ENCODE measurements at places on chromosomes 5 and 9.

DNA sequence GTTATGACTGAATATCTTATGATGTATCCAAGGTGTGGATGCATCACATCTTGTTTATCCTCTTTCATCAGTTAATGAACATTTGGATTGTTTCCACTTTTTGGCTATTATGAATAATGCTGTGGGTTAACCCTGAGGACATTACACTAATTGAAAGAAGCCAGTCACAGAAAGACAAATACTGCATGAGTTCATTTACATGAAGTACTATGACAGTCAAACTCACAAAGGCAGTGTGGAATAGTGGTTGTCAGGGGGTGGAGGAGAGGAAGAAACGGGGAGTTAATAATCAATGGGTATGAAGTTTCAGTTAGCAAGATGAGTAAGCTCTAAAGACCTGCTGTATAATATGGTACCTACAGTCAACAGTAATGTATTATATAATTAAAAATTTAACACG is 409.4 kb upstream of the CTNND2 start:
- DNase-seq = no peak

DNA sequence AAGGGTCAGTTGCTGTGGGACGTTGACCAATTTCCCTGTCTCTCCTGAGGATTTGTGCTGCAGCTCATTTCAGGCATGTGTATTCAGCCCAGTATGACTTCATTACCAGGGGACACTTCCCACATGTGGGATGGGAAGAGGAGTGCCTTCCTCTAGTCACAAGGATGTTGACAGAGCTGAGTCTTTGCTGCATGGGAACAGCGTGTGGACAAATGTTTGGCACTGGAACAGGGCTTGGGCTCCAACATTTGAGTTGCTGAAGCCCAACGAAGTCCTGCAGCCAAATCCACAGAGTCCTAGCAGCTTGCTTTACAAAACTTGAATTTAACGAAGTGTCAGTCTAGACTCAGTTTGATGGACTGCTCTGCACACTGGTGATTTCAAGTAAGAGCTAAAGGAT is 283.2 kb downstream of the SH3GL2 start:
- DNase-seq = no peak

DNA sequence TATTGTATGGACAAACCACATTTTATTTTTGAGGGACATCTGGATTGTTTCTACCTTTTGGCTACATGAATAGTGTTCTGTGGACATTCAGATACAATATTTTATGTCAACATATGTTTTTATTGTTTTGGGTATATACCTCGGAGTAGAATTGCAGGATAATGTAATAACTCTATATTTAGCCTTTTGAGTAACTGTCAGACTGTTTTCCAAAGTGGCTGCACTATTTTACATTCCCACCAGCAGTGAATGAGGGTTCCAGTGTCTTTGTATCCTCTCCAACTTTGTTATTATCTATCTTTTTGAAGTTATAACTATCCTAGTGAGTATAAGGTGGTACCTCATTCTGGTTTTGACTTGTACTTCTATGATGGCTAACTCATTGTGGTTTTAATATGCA is 11.0 kb downstream of the NDUFS4 start:
- DNase-seq = no peak

GRCh38 chr9:116506685-116507084 is 180.4 kb upstream of the TRIM32 start:
- no peak for DNase-seq

DNA sequence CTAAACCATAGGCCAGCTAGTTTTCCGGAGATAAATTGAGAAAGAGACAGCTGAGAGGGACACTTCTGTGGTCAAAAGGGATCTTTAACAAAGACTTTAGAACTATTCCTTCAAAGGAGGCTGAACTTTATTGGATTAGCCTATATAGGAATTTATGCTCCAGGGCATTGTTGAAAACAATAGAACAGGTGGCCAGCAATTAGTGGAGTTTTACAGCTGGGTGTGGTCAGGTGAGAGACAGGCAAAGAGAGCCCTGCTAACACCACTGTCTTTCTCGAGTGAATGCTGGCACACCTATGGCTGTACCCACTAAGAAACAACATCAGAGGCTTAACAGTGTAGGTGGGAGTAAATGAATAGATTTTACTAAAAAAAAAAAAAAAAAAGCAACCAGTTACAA is 16.7 kb upstream of the TLR4 start:
- DNase-seq = no peak

DNA sequence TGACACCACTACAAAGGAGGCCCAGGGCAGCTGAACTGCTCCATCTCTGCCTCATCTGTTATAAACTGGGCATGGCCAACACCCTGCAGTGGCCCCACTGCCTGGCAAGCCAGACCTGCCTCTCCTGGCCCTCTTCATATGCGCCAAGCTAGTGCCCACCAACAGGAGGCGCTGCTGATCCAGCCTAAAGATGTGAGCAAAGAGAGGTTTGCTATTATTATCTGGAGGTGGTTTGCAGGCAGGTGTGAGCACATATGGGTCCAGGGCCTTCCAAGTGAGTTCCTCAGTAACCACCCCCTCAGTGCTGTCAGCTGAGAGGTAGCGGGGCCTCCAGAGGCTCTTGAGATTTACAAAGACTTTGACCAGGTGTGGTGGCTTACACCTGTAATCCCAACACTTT is 232.2 kb downstream of the SYK start:
- DNase-seq = no peak

GRCh38 chr5:177609076-177610059 is 9.4 kb downstream of the B4GALT7 start:
- DNase-seq = no peak

DNA sequence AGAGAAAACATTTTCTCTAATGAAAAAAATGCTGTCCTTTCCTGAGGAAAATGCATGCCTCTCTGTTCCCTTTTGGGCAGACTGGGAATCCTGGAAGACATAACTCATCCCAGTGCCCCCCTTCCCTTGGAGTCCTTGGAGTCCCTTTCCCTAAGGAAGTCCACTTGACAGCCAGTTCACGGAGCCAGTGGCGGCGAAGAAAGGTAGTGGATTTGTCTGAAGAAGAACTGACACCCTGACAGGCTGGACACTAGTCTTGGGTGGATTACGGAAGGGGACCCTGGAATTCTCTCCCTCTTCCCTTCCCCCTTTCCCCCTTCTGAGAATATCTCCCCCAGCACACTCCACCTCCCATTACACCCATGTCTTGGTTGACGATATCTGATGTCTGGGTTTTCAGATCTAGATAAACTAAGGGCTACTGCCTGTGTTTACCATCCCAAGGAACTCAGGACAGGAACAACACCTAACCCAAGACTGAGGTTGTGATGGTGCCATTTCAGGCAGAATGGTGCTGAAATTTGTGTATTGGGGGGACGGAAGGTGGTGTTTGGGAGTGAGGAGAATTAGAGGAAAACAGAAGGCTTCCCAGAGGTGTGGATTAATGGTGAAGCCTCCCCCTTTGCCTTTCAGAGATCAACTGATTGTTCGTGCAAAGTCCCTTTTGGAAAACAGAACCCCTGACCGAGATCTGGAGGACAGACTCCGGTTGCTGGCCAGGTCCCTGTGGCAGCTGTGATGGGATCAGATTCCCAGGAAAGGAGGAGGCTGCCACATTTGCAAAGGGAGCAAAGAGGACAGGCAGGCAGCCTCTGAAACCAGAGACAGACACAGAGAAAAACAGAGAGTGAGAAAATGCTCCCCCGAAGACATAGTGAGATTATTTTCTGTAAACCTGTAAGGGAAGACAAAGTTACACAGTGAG is 704 bp downstream of the SPARC start:
- DNase-seq = no peak

GRCh38 chr5:121982893-121983285 is 21.1 kb downstream of the SRFBP1 start:
- DNase-seq = no peak

GRCh38 chr9:121690766-121691165 is 39.3 kb downstream of the DAB2IP start:
- DNase-seq = no peak

DNA sequence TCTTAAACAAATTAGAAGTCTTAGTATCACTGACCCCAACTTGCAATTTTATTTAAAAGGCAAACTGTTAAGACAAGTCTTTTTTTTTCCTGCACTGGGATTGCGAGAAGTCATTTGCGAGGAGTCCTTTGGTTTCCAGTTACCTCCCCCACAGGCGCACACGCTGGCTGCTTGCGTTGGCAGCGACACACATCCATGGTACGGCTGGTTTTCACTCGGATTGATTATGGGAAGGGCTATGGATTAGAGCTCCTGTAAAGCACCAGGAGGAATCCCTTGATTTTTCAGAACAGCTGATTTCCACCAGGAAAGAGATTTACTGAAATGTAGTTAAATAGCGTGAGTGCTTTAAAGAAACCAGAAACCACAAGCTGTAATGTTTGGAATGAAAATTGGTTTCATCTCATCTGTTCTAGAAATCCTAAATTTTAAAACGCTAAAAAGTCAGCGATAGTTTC is 737 bp downstream of the SLC1A3 start:
- no peak for DNase-seq

GRCh38 chr5:135208903-135209721 is 175.1 kb upstream of the PITX1 start:
- no peak for DNase-seq

- no peak for DNase-seq
Measured at GRCh38 chr5:59178482-59178881, 595.6 kb downstream of the RAB3C start.

DNA sequence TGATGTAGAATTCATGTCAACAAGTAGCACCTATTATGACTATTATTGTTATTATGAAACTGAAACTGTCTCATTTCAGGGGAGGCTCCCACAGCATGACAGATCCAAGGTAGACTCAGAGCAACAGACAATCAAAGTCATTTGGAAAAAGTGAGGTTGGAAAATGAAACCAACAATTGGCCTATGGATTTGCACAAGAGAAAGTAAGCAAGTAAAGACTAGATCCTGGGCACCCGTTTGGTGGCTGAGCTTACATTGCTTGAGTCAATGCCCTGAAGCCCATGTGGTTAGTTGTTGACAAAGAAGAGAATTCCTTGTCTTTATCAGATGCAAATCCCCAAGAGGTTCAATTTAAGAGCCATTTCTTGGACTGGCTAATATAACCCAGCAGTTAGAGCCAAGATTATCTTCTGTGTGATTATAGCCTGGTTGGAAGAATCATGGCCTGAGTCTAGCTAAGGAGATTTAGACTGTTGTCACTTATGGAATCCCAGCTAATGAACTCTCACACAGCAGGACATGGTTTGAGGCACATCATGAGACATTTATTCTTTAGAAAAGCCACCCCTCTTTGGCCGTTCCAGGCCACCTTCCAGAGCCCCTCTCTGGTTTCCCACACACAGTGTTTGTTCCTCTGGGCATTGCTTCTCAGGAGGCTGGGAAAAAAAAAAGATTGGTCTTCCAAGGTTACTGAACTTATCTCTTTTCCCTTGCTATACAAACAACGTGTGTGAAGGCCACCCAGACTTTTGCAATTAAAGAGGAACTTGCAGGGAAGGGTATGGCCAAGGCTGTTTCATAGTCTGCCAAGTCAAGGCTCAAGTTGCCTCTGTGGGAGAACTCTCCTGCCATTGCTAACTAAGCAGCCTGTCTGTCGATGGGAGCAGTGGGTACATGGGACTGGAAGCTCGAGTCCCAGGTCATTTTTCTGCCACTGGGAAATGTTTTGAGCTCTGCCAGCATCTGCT is 399.5 kb downstream of the ENC1 start:
- DNase-seq = no peak

DNA sequence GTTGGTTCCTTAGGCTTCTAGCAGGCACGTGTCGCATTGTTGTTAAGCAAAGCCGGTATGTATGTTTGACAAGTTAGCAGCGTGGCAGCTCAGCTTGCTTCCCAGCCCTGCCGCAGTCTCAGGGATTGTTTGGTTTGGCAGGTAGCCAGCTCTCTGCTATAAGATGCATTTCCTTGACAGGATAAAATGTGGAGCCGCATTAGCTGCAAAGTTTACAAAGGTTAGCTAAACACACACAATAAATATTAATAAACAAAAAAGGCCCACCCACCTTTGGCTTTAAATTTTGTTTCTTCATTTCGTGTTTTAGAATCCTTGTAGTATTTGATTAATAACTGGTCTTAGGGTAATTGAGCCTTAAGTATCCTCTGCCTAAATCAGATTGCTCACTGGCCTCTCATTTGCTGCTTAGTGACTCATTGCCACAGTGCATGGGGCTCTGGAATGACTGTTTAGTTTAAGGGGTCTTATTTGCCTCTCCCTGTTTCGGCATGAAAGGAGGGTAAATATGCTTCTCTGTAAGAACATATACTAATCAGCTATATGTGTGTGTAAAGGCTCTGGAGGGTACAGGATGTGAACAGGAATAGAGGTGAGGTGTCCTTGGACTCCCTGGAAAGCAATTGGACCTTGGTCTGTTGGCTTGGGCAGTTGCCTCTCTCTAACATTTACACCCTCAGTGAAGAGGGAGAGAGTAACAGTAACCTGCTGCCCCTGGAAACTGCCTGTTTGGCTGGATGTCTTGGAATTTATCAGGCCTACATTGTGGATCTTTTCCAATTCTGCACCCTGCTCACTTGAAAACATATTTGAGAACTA is 122.0 kb downstream of the GDNF start:
- DNase-seq = peak; percentile 61

DNA sequence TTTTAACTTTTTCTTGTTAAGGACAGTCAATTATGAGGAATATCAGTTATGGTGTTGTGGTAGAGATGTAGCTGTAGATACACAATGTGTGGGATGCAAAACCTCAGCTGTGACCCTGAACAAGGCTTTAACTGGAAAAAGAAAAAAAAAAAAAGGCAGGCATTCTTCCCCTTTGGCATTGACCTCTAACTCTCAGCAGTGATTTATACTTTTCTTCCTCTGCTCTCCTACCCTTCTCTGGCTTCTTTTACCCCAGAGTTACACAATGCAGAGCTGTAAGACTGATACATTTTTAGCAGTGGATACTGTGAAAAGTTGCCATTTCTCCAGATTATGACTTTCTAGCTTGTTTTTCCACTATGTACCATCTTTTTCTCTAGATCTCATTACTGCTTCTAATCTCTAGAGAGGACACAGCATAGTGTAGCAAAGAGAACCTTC is 2.0 kb downstream of the CTNNAL1 start:
- DNase-seq = no peak

DNA sequence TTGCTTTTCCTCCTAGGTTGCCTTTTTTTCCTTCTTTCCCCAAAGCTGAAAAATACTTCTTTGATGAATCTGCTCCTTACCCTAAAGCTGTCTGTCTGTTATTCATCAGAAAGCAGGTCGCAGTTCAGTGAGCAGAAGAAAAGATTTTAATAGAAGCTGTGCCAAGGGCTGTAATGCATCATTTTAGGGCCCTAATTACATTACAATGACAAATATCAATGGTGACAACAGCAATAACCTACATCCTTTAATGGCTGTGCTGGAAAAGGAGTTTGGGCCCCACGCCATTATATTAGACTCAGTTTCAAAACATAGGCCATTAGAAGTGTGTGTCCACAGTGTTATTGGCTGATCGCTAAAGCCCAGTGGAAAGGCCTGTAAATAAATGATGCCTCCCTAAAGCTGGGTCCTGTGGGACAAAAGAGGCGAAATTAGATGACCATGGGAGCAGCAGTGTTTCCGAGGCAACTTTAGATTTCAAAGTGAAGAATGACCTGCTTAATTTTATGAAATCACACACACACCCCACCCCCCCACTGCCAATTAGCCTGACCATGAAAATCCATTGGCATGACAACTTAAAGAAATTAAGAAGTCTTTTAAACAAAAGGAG is 38.4 kb downstream of the TLE4 start:
- DNase-seq = no peak

GRCh38 chr9:125141251-125141650 is 2.1 kb downstream of the SCAI start:
- no peak for DNase-seq

All from NCI-H187 treated with DMSO at 0.1 percent for 48 hours (cell line).